ENCODE measurements at places on chromosomes 2 and 18. TPM values are rescaled to one million over a fixed set of nuclear protein-coding genes. Genes with fewer than 3 reads are reported as not detected.

Gene BZW1
- total RNA-seq = 624 TPM

Gene GTF3C2
- 72.5 TPM for total RNA-seq

Gene CD8B2
- not detected for total RNA-seq

Gene STPG4
- 0.70 TPM for total RNA-seq

Gene SATB2
- 14.5 TPM for total RNA-seq

Gene ASB18
- total RNA-seq = not detected

GRCh38 chr18:6744816-6745455 lies 15.4 kb downstream of the ARHGAP28 start:
- no peak for DNase-seq

DNA sequence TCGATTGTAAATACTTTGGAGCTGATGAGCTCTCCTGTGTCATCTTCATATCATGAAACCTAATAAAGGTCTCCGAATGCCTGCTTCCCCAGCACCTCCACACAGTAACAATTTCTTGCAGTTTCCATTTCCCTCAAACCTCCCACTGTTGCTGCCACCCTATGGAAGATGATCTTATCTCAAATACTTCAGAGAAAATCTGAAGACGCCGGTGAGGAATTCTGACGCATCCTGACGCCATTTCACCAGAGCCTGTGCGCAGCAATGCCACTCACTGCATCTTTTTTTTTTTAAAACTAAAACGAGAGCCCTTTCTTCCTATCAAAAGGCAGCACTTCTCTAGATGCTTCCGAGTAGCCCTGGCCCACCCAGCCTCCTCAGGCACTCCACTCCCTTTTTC lies 31.9 kb upstream of the GNAL start:
- DNase-seq = no peak

- DNase-seq = peak; percentile 21
Measured at GRCh38 chr18:25875551-25876240, 214.7 kb downstream of the SS18 start.

GRCh38 chr2:84491256-84491655 lies 25.0 kb upstream of the DNAH6 start:
- no peak for DNase-seq

GRCh38 chr2:143152637-143153036 lies 23.4 kb downstream of the ARHGAP15 start:
- no peak for DNase-seq

GRCh38 chr2:150431561-150432311 lies 55.7 kb downstream of the RND3 start:
- no peak for DNase-seq

- DNase-seq = no peak
Measured at GRCh38 chr2:16062471-16063250, 122.3 kb downstream of the MYCN start.

- DNase-seq = peak; percentile 51
Measured at GRCh38 chr2:37388074-37388473, 43.6 kb downstream of the QPCT start.

DNA sequence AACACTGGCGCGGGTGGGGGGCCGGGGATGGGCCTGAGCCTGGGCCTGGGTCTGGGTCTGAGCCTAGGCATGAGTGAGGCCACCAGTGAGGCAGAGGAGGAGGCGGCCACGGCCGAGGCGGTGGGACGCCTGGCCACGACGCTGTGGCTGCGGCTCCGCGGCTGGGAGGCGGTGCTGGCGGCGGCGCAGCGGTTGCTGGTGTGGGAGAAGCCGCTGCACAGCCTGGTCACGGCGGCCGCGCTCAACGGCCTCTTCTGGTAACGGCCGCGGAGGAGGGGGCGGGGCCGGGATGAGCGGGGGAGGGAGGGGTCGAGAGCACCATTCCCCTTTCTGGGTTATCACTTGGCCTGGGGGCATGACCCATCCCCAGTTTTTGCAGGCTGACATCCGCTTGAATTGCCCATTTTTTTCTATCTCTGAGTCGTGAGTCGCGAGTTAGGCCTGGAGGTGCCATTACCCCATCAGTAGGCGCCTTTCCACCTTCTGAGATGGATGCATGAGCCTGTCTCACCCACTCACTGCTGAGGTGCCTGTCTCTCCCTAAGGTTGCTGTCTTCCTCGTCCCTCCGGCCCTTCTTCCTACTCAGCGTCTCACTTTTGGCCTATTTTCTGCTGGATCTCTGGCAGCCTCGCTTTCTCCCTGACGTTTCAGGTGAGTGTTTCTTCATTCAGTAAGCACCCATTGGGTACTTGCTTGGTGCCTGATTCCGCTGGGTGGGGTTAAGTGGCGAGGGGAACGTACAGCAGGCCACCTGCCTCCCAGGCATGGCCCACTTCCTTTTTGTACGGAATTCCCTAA lies 501 bp downstream of the RETREG2 start:
- DNase-seq = peak; percentile 8

DNA sequence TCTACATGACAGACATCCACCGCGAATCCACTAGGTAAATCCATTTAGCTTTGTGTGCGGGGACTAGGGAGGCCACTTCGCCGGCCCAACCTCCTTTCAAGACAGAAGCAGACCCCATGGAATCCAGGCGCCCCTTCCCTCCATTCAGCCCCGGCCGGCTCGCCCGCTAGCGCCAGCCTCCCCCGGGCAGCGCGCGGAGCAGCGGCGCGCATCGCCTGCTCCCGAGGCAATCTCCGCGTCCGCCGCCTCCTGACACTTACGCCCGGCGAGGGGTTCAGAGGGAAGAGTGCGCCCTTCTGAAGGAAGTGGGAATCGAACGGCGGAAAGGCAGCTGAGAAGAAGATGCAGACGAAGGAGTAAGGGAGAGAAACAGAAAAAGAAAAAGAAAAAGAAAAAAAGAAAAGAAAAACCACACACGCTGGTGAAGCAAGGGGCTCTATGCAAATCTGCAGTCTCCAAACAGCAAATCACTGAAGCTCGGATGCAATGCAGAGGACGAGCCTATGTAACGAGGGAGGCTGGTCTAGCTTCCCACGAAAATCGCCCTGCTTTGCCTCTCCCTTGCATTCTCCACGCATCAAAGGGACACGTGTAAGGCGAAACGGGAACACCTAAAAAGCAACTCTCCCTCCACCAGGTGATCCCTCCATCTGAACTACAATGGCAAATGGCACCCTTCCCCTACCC lies 684.4 kb downstream of the NRXN1 start:
- no peak for DNase-seq

DNA sequence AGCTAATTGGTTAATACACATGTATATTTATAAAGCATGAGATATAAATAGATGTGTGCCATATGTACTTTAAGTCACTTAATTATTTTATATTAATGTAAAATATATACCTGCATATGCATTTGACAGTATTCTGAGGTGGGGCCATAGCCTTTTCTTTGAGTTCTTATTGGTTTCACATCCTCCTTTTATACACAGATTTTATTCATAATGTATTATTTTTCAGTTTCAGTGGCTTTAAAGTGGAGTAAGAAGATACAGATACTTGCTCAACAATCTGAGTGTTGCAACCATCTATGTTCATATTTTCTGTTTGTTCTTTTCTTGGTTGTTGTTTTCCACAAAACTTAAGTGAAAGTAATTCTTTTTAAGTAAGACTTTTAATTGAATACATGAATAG lies 436.5 kb downstream of the RND3 start:
- DNase-seq = no peak

- DNase-seq = no peak
Measured at GRCh38 chr2:234607691-234608090, 110.8 kb upstream of the ARL4C start.

DNA sequence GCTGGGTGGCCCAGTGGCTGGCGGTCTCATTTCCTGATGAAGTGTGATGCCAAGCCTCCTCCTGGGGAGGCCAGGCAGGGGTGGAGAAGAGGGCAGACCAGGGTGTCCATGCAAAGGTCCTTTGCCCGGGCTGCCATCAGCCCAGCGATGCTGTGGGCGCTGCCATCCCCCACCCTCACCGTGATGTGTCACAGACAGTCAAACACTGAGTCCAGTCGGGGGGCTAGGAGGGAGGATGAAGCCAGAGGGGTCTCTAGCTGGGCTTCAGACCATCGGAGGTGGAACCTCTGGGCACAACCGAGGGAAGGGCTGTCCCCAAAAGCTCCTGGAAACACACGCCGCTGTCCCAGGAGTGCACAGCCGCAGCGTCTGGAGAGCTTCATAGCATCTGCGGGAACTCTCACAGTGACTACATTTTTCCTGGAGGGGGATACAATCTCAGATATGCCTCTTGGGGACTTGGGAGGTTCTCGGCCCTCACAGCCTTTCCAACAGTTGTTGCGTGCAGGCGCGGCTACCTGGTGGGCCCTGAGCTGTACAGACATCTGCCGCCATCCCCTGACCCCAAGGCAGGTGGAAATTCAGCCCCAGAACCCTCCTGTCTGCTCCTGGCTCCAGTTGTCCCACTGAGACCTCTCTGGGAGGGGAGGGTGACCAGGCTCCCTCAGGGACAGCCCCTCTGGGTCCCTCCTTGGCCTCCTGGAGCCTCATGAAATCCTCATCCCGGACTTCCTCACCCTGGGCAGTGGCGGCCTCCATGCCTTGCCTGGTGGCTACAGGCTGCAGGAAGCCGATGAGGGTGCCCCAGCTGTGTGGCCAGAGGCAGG lies 26.5 kb upstream of the OTOS start:
- DNase-seq = no peak

DNA sequence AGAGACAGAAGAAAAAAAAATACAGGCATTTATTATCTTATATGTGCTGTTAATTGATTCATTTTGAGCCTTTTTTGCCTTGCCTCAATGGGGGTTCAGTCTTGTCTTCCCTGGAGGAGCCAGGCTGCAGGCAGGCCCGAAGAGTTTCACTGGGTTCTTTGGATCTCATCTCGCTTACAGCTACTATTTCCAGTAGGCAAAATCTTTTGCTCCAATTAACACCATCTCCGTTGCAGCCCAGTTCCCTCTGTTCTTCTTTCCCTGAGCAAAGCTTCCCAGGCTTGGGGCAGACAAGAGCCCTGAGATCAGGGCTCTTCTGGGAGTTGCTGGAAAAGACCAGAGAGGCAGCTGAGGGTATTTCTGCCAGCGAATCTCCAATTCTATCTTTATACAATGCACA lies 168.8 kb upstream of the CELF4 start:
- no peak for DNase-seq

DNA sequence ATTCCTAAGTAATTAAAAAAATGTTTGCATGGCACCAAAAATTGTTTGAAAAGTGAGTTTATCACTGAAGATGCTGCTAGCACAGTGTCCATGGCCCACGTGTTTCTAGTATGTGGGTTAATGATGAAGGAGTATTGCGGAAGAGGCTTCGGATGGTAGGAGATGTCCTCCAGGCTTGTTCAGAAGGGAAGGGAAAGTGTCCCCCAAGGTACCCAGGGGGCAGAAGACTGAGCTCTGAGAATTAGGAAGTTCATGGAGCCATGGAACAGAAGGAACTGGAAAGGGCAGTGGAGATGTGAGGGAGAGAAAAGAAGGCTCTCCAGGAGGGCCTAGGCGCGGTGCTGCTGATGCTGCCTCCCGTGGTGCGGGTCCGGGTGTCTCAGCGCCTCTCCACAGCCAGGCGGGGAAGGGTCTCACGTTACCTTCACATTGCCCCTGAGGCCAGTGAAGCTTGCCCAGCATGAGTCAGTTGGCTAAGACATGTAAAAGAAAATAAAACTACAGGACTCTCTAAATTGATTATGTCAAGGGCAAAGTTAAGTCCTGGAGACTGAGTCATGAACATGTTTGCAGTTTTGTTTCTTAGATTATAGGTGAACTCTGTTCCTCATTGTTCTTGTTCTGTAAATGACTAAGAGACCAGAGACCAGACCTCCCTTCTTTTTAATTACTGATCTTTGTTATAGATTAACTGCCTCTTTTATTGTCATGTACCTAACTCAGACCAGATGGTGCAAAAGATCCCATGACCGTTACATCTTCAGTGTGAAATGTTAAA lies 89.0 kb downstream of the MTCL1 start:
- peak; percentile 42 for DNase-seq

DNA sequence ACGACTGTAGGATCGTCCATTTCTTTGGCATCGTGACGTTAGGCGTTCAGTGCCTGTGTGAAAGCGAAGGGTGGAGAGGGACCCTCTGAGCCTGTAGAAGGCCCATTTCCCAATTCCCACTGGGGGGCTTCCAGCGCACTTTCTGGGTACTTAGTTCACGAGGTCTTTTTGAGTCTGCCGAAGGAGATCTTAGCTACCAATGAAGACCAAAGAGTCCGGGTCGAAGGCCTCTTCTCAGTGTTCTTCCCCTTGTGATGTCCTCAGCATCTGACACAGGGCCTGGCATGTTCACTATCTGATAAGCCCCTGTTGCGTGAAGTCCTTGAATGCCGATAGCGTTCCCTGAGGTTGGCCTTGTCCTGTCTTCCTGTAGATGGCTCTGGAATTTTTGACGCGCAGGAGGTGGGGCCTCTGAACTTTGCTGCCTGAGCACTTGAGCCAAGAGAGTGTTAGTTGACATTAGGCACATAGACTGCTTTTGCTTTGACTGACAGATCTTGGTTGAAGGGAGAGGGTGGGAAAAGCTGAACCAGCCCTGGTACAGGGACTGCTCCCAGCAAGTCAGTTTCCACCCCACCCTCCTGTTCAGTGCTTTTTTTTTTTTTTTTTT lies 52.8 kb downstream of the LDLRAD4 start:
- DNase-seq = no peak

- no peak for DNase-seq
Measured at GRCh38 chr2:223999862-224000261, 39.2 kb downstream of the SERPINE2 start.

- no peak for DNase-seq
Measured at GRCh38 chr2:1581965-1582625, 162.2 kb downstream of the PXDN start.

DNA sequence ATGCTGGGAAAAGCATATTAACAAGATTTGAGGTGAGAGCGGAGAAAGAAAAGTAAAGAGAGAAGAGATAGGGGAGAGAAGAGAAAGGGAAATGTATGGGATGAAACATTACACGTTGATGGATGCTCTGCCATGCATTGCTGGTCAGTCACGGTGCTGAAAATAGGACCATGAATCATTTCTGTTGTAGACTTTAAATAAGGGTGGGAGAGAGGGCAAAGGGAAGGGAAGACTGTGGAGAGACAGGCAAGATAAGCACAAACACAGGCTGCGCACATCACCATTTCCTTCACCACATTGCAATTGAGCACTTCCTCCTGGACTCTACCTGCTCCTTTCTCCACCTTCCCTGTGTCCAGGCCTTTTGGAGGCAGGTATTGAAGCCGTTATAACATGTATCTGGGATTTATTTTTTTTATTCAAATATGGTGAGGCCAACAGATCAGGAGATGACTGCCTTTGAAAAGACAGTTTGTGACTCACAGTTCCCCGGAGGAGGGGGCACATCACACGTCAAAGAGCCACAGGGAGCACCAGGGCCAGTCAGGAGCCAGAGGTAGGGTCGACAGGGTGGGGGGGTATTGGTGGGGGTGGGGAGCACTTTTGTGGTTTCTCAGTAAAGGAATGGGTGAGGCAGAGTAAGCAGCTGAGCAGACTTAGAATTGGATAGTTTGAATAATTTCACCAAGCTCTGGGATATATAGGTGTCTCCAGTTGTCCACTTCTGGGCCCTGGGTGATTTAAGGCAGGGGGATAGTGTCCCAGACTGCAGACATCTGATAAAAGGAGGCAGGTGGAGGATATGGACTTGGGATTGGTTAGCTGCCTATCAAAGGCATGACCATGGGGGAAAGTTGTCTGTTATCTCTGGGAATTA lies 372.8 kb upstream of the ST6GAL2 start:
- DNase-seq = no peak

All from HT1080 (cell line).